Activated CD4-positive, alpha-beta T cell treated with anti-CD3 and anti-CD28 coated beads, Interleukin-2, amount 10 ng/mL, durations not matched to agents 24 days and 14 days (primary cell): ENCODE measurements at places on chromosomes 1 and 21. TPM values are rescaled to one million over a fixed set of nuclear protein-coding genes. Genes with fewer than 3 reads are reported as not detected.

DNA sequence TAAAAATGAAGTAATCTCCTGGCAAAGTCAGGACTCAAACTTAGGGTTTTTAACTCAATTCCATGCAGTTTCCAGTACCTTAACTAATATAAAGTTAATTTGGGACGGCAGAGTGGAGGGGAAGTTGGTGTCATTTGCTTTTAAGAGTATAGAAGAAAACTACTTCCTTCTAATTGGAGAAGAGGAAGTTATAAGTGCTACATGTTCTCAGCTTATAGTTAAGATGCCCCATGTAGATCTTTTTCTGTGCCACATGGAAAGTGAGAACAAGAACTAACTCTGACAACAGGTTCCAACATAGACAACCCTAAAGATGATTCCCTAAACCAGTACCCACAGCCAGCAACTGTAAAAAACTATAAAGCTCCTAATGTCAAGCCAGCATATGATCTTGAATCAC lies 11.5 kb downstream of the RRAGC start:
- no peak for DNase-seq

- no peak for DNase-seq
Observed at GRCh38 chr1:52916241-52916975, 5.1 kb downstream of the ECHDC2 start.

DNA sequence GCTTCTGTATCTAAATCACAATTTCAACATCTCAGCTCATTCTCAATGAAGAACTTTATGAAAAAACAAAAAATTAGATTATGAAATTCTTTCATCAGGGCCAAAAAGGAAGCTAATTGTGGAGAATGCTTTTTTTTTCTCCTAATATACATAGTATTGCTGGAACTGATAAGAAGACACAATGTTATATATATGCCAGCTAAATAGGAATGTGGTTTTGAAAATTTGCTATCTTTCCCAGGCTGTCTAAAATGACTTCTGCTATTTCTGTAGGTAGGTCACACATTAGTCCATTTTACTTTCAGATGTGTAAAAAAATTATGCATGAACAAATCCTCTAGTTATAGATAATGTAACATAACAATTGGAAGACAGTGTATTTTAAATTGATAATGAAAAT lies 732.9 kb downstream of the RWDD3 start:
- DNase-seq, result no peak

GPR153 gene
- 1.3 and 1.7 TPM in 2 replicates for total RNA-seq

GRCh38 chr1:23816906-23817305 lies 8.3 kb downstream of the HMGCL start:
- no peak for DNase-seq

OR6N1 gene
- total RNA-seq, result not detected in 2 replicates

DNA sequence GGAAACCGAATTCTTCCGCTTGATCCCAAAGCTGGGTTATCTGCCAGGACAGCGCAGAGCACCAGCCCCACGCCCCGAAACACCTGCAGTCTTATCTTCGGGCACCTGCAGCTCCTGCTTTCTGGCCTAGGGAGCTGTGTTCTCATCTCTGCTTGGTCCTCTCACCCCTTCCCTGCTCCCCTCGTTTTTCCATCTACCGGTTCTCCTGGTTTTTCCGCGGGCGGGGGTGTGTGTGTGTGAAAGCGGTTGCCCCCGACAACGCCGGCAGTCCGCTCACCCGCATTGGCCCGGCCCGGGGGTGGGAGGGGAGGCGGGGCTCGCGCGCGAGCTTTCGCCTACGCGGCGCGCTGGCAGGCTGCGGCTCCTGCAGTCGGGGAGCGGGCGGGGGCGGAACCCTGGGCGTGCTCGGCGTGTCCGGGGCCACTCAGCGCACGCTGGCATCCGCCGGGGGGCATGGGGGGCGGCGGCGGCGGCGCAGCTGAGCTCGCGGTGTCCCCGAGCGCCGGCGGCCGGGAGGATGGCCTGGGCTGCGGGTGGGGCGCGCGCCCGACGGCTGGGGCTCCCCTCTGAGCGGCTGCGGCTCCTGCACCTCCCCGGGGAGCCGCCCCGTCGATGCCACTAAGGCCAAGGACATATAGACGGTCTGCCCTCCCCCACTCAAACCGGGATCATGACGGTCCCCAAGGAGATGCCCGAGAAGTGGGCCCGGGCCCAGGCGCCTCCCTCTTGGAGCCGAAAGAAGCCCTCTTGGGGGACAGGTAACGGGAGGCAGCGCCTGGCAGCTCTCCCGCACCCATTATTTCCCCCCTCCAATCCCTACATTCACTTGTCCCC lies 3.2 kb downstream of the ATP8B2 start:
- DNase-seq, result peak; percentile 97

DNA sequence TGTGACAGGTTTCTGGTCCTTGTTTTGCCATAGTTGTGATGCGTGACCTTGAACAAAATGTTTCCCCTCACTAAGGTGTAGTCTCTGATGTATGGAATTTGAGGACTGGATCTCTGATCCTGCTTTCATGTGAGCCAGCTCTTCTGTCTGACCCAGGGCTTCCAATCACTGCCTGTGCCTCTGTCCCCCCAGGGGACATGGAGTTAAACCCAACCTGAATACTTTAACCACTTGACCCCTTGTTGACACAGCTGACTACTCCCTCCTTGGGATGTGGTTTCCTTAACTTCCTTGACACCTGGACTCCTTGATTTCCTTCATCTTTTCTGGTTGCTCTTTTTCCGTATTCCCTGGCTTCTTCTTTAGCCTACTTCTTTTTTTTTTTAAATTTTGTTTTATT lies 36.0 kb upstream of the SSBP3 start:
- DNase-seq, result no peak

DNA sequence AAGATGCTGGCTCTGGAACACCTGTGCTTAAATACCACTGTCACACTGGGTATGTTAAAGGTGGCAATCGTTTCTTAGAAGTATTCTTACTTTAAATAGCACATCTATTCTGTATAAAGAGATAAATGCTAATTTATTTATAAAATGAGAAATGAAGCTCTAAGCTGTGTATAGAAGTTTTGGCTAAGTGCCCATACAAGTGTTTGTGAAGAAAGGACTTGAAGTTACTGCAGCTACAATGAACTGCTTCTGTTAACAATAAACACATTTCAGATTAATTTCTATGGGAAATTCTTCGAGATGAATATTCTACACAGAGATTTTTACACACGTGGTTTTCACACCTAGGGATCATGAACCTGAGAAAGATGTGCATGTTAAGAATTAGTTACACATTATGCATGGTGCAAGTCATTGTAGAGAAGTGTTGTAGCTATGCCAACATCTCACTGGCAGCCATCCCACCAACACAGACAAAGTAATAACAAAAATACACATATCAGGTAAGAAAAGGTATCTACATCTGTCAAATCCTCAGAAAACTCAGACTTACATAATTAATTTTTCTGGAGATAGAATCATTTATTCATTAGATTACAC lies 16.2 kb downstream of the COL24A1 start:
- DNase-seq, result no peak

- DNase-seq, result no peak
Observed at GRCh38 chr1:201649761-201650622, 111.1 kb downstream of the NAV1 start.

NADK gene
- 91.3 and 94.5 TPM in 2 replicates for total RNA-seq

DNA sequence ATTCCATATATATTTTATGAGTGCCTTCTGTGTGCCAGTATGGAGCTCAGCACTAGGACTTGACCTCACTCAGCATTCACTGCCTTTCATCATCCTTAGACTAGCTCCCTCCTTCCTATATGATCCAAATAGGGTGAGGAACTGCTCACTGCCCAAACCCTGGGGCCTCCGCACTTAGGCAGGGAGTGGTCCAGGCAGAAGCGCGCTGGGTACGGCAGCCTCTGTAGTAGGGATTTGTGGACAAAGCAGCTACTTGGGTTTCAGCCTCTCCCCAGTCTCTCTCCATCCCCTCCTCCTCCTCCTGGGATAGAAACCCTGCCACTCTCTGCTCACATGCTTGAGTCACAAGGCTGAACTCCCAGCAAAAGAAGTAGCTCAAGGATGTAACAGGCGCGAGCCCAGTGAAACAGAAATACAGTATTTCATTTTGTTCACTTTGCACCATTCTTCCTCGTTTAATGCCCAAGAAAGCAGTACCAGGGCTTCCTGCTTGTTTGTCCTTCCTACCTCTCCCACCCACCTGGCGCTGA lies 32.9 kb downstream of the PLEKHA6 start:
- no peak for DNase-seq

GRCh38 chr1:235887676-235888075 lies 21.0 kb upstream of the LYST start:
- DNase-seq, result no peak

GPR25 gene
- total RNA-seq, result not detected in 2 replicates

GRCh38 chr1:173097001-173097400 lies 46.3 kb upstream of the TNFSF18 start:
- no peak for DNase-seq

RGS18 gene
- total RNA-seq, result 0.33 TPM in 1 of 2 replicates, not detected in the other

LCE1B gene
- total RNA-seq, result not detected in 2 replicates

SLC35F3 gene
- 10.2 and 10.9 TPM in 2 replicates for total RNA-seq

- DNase-seq, result peak; percentile 81
Observed at GRCh38 chr1:173870252-173871075, 2.3 kb downstream of the ZBTB37 start.

DNA sequence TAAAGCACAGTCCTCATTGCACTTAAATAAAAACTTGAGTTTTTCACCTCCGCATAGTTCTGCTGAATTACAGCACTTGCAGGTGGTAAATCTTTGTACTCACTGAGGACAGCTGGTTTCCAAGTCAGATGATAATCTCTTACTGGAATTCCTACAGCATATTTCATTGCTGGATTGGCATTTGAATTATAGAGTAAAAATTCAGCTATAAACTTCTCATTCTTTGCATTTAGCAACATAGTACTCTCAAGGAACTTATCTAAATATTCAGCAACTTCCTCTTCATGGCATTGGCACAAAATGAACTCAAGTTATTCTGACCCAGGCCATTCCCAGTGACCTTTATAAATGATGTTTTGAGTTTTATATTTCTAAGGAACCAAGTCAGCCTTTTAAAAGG lies 23.4 kb downstream of the GORAB start:
- DNase-seq, result no peak

TRAF3IP3 gene
- total RNA-seq, result 392 and 394 TPM in 2 replicates

DNA sequence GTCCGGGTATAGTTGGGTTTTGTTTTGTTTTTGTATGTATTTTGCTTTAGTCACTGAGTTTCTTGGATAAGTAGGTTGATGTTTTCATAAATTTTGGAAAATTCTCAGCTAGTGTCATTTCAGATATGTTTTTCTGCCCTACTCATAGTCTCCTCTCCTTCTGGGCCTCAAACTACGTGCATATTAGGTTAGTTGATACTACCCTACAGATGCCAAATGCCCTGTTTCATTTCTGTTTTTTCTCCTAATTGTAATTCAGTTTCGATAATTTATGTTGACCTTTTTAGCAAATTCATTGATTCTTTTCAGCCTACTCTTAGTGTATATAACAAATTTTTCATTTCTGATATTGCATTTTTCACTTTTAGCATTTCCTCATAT lies 268.6 kb upstream of the RGS18 start:
- no peak for DNase-seq

DNA sequence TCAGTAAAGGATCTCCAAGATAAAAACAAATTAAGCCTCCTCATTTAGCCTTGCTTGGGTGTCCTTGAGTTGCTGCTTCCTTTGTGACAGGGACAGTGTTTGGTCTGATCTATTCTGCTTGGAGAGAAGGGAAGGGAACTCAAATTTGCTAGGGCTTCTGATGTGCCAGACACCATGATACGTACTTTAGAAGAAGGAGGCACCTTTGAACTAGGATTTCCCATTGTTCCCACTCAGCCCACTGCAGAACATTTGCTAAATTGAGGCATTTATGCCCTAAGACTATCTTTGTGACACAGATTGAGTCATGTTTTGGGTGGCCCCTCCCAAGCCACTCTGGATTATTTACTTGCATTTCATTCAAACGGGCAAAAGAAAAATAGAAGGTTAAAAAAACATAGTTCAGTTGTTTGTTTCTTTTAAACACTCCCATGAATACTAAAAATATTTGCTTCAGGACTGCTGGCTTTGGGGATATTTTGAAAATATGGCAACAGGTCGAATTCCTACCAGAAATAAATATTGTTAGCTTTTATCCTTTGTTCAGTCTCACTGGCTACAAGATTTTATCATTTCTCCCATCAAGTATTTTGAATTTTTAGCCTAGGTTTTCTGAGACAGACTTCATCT lies 81.9 kb upstream of the WLS start:
- DNase-seq, result no peak

- no peak for DNase-seq
Observed at GRCh38 chr1:157431751-157432150, 120.6 kb downstream of the FCRL5 start.

SH3BGRL3 gene
- 463 and 474 TPM in 2 replicates for total RNA-seq
